ENCODE measurements at places on chromosomes 16 and 17.
A peak's percentile ranks its signal among the peaks of the same experiment; 100 is the strongest.

DNA sequence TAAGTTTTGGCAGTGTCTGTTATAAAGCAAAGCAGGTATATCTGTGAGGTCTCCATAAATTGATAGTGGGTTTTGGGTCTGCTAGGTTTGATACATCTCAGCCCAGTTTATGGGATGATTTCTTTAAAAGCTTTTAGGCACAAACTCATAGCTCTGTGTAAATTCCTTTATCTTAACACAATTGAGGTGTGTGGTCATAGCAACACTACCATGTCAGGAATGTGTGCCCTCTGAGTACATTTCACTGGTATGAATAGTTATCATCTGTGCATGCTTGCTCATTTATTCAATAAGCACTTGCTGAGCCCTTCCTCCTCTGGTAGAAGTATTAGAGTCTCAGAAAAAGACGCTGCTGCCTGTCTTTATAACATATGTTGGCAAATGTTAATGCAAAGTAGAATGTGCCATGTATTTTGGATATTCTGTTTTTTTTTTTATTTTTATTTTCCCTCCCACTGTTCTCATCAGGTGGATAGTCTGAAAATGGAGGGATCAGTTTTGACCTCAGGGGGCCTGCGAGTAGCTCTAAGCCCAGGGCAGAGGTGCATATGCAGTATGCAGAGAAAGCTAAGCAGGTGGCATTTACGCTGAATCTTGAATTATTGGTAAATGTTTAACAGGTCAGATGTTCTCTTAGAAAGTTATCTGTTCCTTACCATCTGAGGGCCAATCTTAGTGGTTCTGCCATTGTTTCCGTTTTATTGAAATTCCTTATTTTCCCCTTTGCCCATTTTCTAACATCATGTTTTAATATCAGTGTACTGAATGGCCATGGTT lies 90.7 kb downstream of the WNT3 start:
- DNase-seq, result no peak

- DNase-seq, result no peak
Measured at GRCh38 chr17:606508-607250, 108.0 kb downstream of the VPS53 start.

GRCh38 chr17:4901648-4902344 lies 1.1 kb downstream of the CHRNE start:
- peak; percentile 66 for DNase-seq

GRCh38 chr16:57427824-57428223 lies 19.4 kb downstream of the CIAPIN1 start:
- no peak for DNase-seq

GRCh38 chr17:77619851-77620250 lies 338.7 kb upstream of the TNRC6C start:
- no peak for DNase-seq

DNA sequence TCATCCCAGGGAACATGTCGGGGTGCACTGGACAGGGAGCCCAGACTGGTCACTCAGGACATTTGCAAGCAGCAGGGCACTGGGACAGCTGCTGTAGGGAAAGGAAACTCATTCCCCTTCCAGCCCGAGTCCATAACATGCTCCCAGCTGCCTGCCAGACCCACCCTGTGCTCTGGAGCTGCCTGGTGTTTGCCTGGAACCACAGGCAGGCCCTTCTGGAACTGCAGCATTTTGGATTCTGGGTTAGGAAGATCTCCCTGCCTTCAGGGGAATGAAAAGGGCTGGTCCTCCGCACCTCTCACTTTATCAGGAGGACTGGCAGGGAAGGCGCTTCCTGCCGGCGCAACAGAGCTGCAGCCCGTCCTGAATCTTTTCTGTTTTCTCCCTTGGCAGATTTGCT lies 41.2 kb downstream of the MEAK7 start:
- DNase-seq, result no peak

GRCh38 chr17:12053552-12053951 lies 32.9 kb downstream of the MAP2K4 start:
- DNase-seq, result no peak

DNA sequence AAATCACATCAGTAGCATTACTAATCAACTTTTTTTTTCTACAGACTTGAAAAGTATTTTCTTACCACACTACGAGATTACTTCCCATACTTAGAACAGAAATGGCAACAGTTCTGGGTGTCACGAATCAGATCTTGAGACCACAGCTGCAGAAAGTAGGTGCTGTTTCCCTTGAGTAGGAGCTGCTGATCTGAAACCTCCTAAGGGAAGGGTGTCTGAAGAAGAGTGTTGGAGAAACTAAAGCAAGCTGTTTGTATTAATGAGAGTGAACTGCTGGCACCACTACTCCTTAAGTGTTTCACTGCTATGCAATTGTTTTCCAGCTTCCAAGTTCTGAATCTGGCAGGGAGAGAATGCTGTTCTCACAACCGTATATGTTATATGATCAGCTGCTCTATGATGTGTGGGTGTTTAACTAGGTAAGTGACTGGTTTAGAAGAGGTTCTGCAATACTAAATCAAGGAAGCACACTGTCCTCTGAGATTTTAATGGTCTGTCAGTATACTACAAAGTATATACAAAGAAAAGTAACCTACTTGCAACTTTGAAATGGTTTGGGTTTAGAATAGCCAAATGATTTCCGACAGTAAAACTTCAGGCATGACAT lies 3.3 kb downstream of the ZNF652 start:
- DNase-seq, result no peak

DNA sequence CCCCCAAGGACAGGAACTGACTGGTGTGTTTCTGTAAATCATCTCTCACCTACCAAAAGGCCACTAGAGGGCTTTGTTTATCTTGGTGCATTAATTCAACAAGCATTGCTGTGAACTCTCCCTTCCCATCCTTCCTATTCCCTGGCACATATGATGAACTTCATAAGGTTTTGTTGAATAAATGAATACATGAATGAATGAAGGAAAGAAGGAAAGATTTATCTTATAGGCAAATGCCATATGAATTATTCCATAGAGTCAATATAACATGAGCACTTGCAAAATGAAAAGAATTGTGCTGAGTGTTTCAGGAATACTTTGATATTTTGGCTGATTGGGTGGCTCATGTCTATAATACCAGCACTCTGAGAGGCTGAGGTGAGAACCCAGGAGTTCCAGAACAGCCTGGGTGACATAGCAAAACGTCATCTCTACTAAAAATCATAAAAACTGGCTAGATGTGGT lies 4.3 kb downstream of the SPDYE4 start:
- no peak for DNase-seq

- no peak for DNase-seq
Measured at GRCh38 chr16:76777721-76778465, 413.1 kb upstream of the MON1B start.

DNA sequence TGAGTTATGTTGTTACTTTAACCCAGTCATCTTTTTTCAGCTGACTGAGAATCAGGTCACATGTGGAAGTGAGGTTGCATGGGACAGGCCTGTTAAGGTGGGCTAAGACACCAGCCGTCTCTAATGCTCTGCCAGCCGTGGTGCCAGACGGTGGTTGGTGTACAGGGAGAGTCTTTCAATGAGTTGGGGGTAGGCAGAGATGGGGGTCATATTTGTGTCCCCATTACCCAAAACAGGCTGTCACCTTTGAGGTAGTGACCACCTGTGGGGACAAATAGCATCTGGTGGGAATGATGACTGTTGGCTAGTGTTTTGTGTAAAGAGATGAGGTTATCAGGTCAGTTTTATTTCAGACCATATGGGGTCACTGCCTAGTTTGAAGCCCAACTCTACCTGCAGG lies 1.8 kb downstream of the RPL38 start:
- DNase-seq, result no peak

GRCh38 chr17:80126449-80126715 lies 20.5 kb downstream of the EIF4A3 start:
- no peak for DNase-seq

- no peak for DNase-seq
Measured at GRCh38 chr16:31487071-31487719, 4.3 kb downstream of the SLC5A2 start.

GRCh38 chr16:68116256-68116867 lies 31.2 kb downstream of the NFATC3 start:
- DNase-seq, result no peak

GRCh38 chr17:40854175-40854814 lies 12.7 kb downstream of the KRT12 start:
- DNase-seq, result no peak

DNA sequence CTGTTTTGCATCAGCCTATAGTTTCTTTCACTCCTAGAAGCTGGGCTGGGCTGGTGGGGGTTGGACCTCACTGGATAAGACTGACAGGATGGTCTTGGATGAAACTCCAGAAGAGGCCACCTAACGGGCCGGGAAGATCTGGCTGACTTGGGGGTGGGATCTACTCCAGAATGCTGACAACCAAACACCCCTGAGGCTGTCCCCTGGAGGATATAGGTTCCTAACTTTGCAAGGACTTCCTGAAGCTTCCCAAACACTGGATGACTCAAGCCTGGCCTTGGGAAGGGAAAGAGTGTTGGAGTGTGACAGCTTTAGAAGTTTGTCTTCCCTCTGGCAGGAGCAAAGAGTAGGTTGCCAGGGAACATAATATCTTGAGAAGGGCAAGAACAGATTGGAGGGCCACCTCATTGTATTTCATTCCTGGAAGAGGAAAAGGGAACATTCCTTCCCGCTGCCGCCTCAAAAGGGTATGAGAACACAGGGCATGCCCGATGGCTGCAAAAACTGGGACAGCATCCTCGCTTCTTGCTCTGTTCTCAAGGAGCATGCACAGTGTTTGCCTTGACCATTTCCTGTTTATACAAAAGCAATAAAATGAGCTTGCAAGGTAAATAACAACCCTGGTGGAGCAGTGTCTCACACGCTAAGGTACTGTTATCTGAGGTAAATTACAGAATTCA lies 6.8 kb upstream of the CYB5B start:
- DNase-seq, result no peak

GRCh38 chr16:31007684-31008083 lies 2.8 kb downstream of the STX1B start:
- no peak for DNase-seq

- peak; percentile 60 for DNase-seq
Measured at GRCh38 chr17:19470530-19471261, 59.7 kb downstream of the RNF112 start.

- DNase-seq, result no peak
Measured at GRCh38 chr16:84215531-84215930, 24.3 kb downstream of the KCNG4 start.

DNA sequence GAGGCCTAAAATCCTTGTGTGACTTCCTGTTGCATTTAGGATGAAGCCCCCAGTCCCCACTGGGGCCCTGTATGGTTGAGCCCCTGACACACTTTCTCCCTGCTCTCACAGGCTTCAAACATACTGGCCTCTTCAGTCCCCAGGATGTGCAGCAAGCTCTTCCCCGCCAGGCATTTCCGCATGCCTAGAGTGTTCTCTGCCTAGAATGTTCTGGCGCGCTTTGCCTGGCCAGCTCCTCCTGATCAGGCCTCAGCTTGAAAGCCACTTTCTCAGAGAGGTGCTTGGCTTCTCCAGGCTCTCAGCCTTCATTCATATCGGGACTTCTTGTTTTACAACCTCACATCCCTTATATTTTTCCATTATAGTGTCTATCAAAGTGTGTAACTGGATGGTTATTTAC lies 123.7 kb downstream of the SPACA3 start:
- no peak for DNase-seq

- no peak for DNase-seq
Measured at GRCh38 chr16:66273053-66273452, 93.4 kb upstream of the CDH5 start.

- no peak for DNase-seq
Measured at GRCh38 chr16:77736879-77737278, 14.6 kb downstream of the NUDT7 start.

DNA sequence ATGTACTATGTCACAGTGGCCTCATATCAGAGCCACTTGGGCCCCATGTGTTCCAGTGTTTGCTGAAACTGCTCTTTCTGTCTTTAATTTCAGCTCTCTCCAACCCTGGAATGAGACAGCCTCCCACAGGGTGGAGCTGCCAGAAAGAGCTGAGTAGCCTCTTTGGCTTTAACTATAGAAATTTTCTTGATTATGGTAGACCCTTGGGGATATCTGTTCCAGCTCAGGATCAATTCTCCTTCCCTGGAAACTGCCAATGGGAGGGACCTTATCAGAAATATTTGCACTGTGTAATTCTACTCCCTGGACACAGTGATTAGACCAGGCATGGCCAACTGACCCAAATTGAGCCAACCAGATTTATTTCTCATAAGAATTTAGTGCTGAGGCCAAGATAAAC lies 39.0 kb upstream of the KDM8 start:
- no peak for DNase-seq

- no peak for DNase-seq
Measured at GRCh38 chr17:4476511-4477070, 22.1 kb upstream of the SPNS2 start.

DNA sequence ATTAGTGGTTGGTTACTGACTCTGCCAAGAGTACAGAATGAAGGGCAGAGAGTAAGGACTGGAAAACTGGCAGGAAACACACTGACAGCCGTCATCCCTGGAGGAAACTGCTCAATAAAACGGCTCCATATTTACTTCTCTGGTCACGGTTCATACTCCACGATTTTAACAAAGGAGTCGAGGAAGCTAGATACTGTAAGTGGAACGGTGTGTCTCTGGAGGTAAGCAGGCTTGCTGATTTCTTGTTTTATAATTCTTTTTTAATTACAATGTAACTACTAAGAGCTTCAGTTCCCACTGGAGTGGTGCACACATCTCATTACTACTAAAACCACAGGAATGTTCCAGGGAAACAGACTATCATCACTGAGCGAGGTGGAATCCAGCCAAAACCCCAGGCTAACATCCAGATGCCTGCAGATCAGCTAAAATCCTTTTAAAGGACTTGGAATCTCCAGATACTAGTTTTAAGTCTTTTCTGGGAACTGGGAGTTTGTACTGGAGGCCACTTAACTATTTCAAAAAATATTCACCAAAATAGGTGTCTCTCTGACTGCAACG lies 17.8 kb downstream of the SERPINF1 start:
- DNase-seq, result peak; percentile 85

GRCh38 chr17:40960144-40960543 lies 6.6 kb downstream of the KRT39 start:
- DNase-seq, result no peak

DNA sequence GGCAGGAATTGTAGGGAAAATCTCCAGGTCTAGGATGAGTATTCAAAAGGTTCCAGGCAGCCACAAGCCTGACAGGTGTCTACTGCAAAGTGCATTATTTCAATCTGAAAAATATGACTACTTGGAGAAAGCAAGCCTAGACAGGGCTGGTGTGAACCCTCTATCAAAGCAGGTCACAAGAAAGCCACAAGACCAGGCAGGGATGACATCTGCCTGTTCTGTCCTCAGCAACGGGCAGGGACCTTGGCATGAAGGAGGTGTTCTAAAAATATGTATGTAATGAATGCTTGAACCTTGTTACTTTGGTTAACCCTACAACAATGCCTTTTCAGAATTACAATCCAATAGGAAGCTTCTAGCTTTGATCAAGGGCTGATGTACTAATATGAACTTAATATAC lies 1.2 kb upstream of the COX6A2 start:
- DNase-seq, result no peak

DNA sequence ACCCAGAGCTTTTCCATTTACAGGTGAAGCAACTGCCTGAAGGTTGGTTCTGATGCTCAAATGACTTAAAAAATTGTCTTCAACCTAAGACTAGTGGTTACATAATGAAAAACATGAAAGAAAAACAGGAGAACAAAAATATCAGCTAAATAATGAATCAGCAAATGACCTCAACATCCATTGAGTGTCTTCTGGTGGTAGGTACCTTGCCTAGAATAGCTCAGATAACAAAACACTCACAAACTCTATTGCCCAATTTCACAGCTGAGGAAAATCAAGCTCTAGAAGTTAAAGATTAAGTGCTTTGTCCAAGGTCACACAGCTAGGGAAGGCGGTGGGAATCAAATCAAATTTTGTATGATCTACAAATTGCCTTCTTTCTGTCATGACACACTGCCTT lies 304.6 kb upstream of the CDH11 start:
- DNase-seq, result no peak

- no peak for DNase-seq
Measured at GRCh38 chr16:35146031-35146710, 1686.8 kb downstream of the TP53TG3F start.

All from left cardiac atrium (tissue), 4 donors.